ENCODE measurements at places on chromosomes 6 and 20.

DNA sequence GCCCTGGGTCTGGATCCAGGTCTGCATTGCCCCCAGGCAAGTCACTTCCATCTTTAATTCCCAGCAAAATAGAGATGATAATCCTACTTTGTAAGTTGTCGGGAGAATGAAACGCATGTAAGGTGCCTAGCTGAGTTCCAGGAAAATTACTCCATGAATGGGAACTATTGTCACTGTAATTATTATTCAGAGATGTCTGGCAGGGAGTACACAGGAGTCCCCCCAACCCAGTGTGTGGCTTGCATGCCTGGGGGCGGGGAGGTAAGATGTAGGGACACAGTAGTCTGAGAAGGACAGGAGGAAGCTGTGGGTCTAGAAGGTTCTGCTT is 85.4 kb downstream of the CD40 start:
- DNase-seq = no peak

- DNase-seq = no peak
These were observed 136.6 kb downstream of the SYNDIG1 start for GRCh38 chr20:24605937-24606455.

GRCh38 chr6:96276856-96277255 is 244.8 kb upstream of the UFL1 start:
- DNase-seq = no peak

- no peak for DNase-seq
These were observed 100.2 kb downstream of the BCAS1 start for GRCh38 chr20:53970232-53970631.

- no peak for DNase-seq
These were observed 595 bp downstream of the REM1 start for GRCh38 chr20:31475472-31476293.

- no peak for DNase-seq
These were observed 34.9 kb upstream of the PRDM1 start for GRCh38 chr6:106051226-106051625.

DNA sequence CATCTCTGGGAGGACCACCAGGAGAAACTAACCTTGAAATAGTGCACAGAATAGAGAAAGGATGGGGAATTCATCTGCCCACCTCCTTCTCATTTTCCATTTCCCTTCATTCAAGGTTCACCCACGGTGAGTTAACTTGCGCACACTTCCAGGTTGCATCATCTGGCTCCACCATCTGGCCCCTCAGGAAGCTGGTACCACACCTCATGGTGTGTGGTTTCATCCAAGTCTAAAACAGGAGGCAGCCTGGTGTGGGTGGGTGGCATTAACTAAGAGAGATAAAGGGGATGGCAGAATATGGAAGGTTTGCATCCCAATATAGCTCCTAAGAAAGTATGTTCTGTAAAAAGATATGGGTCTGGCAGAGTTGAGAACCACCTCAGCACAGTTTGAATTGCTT is 3.8 kb downstream of the ZNF334 start:
- DNase-seq = no peak

- DNase-seq = no peak
These were observed 57.2 kb upstream of the HFE start for GRCh38 chr6:26029857-26030653.

DNA sequence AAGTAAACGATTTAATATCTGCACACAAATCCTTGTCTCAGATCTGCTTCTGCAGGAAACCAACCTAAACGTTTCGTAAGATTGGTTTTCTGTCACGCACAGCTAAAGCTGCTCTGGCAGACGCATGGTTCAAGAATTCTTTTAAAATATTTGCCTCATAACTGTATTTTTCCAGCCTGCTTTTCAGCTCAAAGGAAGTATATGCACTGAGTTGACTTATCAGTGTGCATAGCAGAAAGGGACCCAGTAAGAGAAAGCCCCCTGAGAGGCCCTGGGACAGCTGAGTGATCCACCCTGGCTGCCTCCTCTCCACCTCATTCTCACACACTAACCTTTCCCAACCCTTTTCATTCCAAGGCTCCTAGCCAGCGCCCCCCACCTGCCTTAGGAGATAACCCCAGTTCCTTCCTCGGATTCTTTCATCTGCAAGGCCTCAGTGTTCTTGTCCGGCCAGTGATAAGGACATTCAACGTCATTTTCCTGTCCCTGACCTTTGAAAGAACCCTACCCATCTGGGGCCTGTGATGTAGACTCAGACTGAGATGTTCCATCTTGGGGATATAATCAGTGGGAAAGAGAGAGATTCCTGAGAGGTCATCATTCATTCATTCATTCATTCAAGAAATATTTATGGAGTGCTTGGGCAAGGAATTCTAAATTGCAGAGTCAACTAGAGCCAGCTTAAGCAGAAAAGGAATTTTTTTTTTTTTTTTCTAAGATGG is 22.4 kb upstream of the SLC9A8 start:
- DNase-seq = no peak

DNA sequence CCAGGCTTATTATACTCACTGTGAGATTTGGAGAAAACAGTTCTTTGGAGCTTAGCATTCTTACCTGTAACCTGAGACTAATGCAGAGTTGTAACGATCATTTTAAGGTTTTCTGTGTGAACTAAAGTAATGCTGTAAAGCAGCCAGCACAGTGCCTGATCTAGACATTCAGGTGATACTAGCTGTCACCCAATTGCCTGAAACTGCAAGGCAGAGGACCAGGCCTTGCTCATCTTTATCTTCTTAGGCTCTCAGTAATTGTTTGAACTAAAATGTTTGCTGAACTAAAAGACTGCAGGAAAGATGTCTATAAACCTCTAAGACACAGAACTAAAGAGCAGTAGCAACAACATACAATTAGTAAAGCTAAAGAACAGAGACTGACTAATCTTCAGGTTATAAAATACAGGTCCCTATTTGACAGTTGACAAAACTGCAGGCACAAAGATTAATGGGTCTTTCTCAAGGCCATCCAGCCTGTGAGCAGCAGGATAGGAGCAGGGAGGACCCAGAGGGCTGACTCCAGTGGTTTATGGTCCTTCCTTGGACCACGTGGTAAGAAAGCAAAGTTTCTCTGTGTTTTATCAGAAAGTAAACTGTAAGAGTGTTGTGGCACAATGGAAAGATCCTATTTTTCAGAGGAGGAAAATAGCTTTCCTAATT is 31.4 kb downstream of the SMLR1 start:
- DNase-seq = no peak

DNA sequence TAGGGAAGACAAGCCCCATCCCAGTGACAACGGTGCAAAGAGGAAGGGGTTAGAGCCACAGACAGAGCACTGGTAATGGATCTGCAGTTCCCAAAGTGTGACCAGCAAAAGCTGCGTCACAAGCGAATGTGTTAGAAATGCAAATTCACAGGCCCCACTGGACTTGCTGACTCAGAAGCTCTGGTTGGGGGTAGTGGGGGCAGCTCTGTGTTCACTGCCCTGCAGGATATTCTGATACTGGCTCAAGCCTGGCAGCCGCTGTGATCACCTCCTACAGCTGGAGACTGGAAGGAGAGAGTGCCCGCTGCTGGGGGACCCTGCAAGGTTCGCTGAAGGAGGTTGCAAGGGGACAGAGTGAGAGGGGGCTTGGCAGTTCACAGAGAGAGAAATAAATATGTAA is 179.7 kb upstream of the CDH4 start:
- no peak for DNase-seq

GRCh38 chr6:85552652-85553051 is 41.0 kb downstream of the SNX14 start:
- no peak for DNase-seq

DNA sequence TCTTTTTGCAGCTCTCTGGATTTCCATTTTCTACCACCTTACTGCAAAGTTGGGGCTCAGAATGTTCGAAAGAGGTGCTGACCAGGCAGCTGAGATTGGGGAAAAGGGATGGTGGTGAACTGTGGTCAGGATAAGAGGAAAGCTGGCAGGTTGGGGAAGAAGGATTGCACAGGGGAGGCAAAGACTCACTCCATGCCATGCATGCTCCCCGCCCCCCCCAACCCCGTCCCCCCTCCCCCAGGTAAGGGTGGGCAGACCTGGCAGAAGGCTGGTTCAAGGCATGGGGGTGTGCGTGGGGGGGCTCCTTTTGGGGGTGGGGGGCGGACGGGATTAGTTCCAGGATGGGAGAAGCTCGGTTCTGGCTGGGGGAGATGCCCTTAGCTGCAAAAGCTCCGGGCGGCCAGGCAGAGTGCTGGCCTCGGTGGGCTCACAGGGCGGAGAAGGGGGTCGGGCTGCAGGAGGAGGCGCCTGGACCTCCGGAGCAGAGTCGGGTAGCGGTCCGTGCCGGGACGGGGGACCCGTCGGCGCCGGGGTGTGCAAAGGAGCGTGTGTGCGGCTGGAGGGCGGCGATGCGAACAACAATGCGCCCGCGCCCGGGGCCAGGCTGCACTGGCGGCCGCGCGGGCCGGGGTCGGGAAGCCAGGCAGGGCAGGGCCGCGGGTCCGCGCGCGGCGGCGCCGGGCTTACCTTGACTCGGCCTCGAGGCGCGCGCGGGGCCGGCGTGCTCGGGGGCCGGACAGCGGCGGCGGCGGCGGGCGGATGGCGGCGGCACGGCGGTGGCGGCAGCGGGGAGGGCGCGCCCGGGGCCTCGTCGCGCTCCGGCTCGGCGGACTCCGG is 880 bp downstream of the ADNP start:
- no peak for DNase-seq

DNA sequence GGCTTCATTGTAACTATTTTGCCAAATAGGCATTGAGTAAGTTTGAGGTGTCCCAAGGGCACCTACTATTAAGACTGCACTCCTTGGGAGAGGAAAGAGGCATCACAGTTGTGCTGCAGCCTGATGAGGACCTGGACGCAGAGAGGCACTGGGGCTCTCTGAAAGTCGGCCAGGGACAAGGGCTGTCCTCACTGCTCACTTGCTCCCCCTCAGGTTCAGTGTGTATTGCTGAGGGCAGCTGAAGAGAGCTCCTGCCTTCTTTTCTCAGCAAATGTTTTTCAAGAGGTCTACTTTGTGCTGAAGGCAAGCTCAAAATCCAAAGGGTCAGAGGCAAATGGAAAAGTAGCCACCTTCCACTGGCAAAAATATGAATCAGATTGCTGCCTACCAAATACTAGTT is 331.8 kb downstream of the RIMS1 start:
- DNase-seq = no peak

DNA sequence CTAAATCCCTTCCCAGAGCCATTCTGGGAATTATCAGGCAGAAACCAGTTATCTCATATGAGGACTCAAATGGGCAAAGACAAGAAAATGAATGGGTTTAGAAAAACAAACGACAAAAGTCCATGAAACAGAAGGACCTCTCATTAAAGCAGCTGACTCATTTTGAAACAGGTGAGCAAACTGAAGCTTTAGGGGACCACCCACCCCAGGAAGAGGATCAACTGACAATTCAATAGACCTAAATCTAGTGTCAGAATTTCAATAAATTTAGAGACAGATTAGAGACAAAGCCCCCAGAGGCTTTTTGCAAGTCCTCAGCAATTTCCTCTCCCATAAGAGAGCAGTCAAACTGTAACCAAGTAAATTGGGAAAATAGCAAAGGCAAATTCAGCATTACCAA is 333.8 kb downstream of the PTPRT start:
- no peak for DNase-seq

- no peak for DNase-seq
These were observed 41.7 kb downstream of the SLC24A3 start for GRCh38 chr20:19253916-19254820.

GRCh38 chr6:14735956-14736486 is 509.8 kb upstream of the JARID2 start:
- DNase-seq = no peak

DNA sequence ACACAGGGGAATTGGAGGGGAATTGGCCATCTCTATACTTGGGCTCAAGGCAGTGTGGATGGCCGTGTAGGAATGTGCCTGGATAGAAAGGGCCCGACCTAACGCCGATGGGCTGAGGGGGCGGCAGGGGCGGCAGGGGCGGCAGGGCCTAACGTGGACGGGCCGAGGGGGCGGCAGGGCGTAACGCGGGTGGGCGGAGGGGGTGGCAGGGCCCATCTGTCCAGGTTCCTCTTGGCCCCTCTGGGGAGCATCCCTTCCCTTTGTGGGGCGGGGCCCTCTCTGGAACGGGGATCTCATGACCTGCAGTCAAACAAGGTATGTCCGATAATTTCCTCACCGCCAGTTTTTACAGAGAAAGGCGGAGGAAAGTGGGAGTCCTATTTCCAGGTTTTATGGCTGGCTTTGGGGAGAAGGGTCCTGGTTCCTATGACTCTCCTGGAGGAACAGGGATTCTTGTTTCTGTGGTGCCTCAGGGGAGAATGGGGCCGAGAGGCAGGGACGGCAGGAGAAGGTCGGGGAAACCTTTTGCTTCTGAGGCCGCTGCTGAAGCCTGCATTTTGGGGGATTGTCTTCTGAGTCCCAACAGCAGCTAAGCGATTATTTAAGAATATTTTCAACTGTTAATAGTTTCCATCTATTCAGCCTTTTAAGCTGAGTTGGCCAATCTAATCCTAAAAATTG is 100.8 kb upstream of the FRMD1 start:
- DNase-seq = no peak

GRCh38 chr20:45077559-45077958 is 23.4 kb downstream of the KCNS1 start:
- DNase-seq = no peak

GRCh38 chr6:136468711-136469110 is 81.5 kb downstream of the MAP7 start:
- no peak for DNase-seq

GRCh38 chr6:111852725-111853124 is 20.5 kb downstream of the FYN start:
- no peak for DNase-seq

DNA sequence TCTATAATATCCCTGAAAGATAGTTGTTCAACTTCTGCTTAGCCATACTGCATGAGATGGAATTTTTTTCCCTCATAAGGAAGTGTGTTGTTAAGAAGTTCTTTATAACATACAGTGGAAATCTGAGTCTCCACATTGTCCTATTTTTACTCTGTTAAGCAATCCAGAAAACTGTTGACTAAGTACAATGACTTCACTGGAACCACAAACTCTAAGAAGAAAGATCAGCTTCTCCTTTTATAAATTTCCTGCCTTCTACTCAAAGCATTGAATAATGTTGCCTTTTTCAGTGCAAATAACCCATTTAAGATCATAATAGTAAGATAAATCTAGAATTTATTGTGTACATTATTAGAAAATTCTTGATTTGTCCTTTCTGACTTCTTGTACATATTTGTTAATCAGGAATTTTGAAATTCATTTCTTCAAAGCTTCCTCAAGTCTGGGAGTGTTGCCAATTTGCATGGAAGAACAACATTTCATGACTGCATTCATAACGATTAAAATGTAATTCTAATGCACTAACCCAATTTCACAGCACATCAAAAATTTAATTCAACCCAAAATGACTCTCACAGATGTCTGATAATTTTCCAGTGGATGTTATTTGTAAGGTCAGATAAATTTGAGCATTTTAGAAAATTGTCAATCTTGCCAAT is 45.6 kb upstream of the ANKEF1 start:
- no peak for DNase-seq

DNA sequence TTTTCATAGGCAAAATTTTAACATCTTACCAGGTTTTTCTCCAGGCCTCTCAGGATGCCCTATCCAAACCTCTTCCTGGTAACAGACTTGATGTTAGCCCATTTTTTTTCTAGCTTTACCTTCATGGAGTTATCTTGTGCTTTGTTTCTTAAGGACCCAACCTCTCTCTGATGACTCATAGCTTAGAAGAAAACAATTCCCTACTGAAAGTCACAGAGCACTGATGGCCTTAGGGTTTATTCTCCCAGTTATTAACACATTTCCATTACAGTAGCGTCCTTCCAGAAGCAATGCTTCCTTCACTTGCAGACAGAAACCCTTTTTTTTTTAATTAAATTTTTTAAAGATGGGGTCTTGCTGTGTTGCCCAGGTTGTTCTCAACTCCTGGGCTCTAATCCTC is 79.4 kb downstream of the IYD start:
- DNase-seq = no peak
